ENCODE measurements at places on chromosomes 6 and 20. TPM values are rescaled to one million over a fixed set of nuclear protein-coding genes. Genes with fewer than 3 reads are reported as not detected.

The PIGT gene
- total RNA-seq = 37.7 TPM

- peak; percentile 55 for DNase-seq
Observed at GRCh38 chr6:40328386-40328985, 258.7 kb downstream of the LRFN2 start.

GRCh38 chr6:97468981-97469380 is 186.0 kb upstream of the MMS22L start:
- DNase-seq = no peak

DNA sequence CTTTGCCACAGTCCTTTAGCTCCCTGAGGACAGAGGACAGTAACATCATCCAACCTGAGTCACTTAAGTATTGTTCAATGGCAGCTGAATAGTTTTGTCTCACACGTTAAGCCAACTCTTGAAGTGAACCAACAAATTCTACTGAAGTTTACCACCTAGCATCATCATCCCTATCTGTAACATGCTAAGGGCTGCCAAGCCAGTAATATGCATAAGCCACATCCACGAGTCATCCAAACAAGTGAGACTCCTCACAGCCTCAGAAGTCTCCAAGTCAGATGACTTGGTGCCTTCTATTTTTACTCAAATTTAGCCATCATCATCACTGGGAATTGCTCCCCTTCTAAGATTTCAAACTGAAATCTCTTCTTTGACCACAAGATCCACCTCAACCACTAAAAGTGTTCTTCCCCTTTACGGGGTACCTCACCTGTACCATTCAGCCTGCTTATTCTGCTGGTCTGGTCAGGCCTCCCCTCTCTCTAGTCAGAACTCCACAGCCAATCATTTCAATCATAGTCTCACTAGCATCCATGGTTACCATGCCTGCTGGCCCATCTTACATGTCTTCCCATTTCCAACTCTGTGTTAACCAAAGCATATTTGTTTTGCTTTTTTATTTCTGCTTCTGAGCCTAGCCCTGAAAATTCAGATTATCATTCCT is 73.7 kb downstream of the DTNBP1 start:
- DNase-seq = peak; percentile 49

GRCh38 chr20:7379621-7380220 is 560.5 kb downstream of the HAO1 start:
- no peak for DNase-seq

GRCh38 chr6:36769676-36770499 is 69.4 kb downstream of the CPNE5 start:
- peak; percentile 71 for DNase-seq

DNA sequence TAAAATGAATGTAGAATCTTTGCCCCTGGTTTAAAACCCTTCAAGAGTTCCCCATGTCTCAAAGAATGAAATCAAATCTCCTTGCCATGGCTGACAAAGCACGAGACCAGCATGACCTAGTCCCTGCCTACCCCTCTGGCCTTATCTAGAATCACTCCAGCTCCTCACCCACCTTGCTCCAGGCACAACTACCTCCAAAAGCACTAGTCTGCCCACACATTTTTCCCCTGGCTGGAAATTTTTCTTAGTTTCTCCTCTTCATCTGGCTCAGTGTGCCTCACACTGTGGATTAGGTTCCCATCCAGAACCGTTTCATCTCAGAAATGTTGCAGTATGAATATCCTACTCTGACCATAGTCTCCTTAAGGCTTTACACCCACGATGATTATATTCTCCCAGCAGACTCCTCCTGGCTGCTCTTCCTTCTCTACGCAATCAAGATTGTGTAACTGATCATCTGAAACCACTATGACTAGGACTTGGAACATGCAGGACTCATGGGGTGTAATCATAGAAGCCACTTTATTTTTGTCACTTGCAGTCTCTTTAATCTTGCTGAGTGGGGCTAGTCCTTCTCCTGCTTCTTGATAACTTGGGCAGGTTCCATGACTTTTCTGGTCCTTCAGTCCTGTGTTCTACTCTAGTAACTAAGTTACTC is 7.8 kb upstream of the MRS2 start:
- DNase-seq = no peak

The ENPP5 gene
- total RNA-seq = 0.24 TPM

DNA sequence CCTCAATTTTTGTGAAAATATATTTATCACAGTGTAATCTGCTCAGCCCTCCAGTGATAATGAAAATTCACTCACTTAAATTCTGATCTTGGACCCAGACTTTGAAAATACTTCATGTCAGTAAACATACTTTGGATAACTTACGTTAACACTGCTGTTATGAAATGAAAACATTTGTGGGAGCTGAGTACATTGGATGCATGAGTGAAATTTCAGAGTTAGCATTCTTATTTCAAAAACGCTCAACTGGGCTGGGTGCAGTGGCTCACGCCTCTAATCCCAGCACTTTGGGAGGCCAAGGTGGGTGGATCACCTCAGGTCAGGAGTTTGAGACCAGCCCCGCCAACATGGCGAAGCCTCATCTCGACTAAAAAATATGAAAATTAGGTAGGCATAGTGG is 196.4 kb downstream of the UTRN start:
- no peak for DNase-seq

GRCh38 chr20:14264869-14265268 is 72.5 kb downstream of the FLRT3 start:
- no peak for DNase-seq

The USP49 gene
- 8.4 TPM for total RNA-seq

The RIMS1 gene
- total RNA-seq = not detected

- no peak for DNase-seq
Observed at GRCh38 chr6:45555981-45556771, 178.4 kb upstream of the SUPT3H start.

DNA sequence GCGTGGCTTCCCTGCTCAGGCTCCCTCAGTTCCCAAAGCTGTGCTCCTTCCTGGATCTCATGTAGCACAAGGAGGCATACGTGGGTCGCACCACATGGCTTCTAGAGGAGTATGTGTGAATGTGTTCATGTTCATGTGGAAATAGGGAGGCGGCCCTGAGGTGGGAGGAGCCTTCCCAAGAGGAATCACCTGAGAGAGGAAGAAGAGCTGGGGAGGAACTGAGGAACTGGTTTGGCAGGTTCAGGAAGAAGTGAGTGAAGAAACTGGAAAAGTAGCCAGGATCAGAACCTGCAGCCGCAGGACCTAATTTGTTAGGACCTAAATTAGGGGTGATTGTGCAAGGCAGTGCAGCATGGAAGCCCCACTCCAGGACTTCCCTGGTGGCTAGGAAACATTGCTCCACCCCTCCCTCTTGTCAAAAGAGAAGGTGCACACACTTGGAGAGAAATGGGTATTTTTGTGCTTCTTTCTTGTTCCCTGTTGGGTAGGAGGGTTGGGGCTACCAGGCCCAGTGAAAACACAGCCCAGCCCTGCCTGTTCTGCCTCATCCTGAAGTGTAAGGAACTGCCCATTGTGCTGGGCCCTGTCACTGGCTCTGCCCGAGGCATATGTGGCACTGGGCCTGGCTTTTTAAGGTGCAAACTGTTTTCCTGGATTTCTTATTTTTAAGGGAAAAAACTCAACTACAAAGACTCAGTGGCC is 20.7 kb downstream of the SYNJ2 start:
- DNase-seq = no peak

DNA sequence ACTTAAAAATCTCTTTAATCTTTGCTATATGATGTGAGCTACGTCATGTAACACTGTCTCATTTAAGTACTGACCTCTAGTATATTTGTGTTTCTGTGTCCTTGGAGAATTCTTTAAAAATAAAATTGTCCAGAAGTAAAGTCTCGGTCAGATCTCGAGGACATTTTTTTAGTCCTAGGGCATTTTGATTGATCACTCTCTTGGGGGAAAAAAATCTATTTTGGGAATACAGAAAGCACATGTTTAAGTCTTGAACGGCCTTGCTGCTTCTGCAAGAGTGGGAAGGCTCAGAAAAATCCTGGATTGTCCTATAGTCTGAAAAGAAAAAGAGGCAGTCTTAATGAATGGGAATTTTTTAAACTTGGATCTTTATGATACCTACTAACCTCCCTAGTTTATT is 234.3 kb downstream of the UTRN start:
- no peak for DNase-seq

GRCh38 chr6:1834207-1834606 is 224.5 kb downstream of the FOXC1 start:
- no peak for DNase-seq

GRCh38 chr20:15236812-15237211 is 899.4 kb upstream of the FLRT3 start:
- peak; percentile 7 for DNase-seq

The SLC2A10 gene
- total RNA-seq = not detected

GRCh38 chr20:47843886-47844567 is 58.7 kb upstream of the SULF2 start:
- DNase-seq = no peak

GRCh38 chr6:158389193-158389919 is 77.1 kb downstream of the TULP4 start:
- DNase-seq = no peak

DNA sequence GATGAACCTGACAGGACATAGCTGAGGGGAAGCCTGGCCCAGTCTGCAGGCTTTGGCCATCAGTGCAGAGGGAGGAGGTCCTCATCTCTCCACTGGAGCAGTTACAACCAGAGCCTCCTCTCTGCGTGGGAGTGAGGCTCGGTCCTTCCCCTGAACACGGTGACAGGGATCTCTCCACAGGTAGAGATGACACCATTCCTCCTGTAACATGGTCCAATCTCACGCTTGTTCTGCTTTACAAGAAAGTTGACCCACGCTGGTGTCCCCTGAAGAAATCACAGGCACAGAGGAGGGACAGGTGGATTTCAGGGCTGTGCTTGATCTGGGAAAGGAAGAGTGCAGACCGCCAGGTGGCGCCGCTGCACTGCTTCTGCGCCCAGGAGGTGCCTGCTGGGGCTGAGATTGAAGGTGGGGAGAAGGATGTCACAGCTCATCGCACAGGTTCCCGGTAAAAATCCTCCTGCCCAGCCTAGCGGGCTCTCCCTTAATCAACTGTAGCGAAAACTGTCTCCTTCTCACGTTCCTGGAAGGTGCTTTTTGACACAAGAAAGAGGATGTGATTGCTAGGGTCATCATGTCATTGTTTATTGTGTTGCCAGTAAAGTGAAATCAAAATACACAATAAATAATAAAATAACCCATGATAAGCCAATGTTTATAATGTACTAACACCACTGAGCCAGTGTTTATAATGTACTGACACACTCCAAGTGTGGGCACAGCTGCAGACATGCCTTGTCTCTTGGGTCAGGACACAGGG is 20.4 kb downstream of the HLA-G start:
- peak; percentile 90 for DNase-seq

DNA sequence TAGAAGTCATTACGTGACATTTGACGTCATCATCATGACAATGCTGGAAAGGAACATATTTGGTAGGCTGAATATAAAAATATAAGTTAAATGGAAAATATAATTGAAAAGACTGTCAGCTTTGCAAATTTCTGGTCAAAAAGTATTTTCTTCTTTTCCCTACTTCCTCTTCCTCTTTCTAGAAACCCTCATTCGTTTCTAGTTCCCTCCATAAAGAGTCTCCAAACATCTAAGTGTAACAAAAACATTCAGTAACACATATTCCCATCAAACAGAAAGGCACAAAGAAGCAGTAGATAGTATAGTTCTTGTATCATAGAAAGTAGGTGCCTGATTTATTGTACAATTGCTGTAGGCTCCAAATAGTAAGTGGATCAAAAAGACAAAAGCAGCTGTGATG is 150.8 kb upstream of the FAM83B start:
- DNase-seq = no peak

The SSTR4 gene
- not detected for total RNA-seq

DNA sequence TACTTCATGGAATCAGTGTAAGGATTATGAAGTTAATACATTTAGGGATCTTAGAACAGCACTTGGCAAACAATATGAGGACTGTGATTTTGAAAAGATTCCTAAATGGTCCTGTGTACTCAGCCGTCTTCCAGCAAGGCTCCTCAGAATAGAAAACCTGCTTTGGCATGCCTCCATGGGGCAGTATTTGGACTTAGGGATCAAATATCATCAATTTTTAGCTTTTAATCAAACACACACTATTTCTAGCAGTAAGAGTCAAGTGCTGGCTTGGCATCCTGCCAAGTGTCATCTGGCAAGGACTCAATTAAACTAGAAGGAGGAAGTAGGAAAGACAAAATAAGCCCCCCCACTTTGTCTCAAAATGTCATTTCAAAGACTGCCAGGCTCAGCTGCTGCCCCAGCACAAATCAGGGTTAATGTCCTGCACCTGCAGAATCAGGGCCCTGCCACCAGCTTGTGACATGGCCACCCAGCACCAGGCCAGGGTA is 40.8 kb downstream of the IYD start:
- DNase-seq = no peak

GRCh38 chr6:30075790-30076732 is 492 bp upstream of the RNF39 start:
- DNase-seq = peak; percentile 38

GRCh38 chr20:63740627-63741353 is 1.2 kb downstream of the SLC2A4RG start:
- peak; percentile 31 for DNase-seq

DNA sequence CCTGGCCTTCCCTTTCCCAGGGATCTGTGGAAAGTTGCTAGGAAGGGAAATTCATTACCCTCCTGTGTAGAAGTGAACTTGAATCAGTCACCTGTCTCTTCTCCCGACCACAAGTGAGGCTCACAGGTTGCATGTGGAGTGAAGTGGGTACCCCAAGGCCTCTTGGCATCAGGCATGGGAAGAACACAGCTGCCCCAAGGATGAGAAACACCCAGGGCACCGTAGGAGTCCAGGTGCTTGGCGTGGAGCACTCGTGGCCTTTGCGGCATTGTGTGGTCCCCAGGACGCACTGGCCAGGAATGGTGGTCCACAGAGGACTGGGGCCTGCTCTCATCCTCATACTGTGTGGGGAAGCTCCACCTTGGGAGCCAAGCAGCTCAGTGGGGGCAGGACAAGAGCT is 47.5 kb upstream of the VSX1 start:
- DNase-seq = no peak

The PPP1R16B gene
- total RNA-seq = 40.0 TPM

The PDE7B gene
- total RNA-seq = 0.31 TPM

DNA sequence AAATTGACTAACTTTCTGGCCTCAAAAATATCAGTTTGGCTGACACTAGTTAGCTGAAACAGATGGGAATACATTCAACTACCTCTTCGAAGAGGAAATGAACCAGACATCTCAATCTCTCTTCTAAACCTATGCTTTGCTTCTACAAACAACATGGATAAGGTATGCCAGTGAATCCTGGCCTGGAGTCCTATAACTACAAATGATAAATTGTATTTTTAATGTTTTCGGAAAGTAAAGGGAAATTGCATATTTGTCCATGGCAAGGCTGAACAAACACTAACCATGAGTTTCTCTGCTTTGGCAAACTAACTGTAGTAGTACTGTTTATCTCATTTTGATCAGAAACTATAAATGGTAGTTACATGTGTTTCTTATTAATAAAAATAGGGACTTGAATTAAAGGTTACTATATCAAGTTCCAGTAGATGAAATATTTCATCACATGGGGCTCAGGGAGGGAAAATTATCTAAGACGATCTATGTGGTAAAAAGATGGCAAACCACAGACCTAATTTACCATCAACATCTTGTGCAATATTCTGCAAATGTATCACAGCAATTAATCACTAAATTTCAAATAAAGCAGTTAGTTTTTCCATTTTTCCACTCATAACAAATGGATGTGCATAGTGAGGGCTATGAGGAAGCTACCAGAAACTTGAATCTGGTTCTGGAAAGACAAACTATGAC is 76.8 kb downstream of the COL12A1 start:
- DNase-seq = no peak

The UNC5CL gene
- 2.3 TPM for total RNA-seq

- DNase-seq = no peak
Observed at GRCh38 chr20:46642969-46643343, 8.3 kb downstream of the SLC13A3 start.
